Kidney glomerular epithelial cell (primary cell): ENCODE measurements at places on chromosomes 12 and 14.
A peak's percentile ranks its signal among the peaks of the same experiment; 100 is the strongest.

- no peak for DNase-seq
These were observed 4.6 kb upstream of the SLC22A17 start for GRCh38 chr14:23357261-23357660.

GRCh38 chr12:50507474-50507838, 2.7 kb downstream of the DIP2B start:
- no peak for DNase-seq

GRCh38 chr12:82627799-82628198, 58.9 kb upstream of the TMTC2 start:
- DNase-seq: peak; percentile 32

- peak; percentile 68 for DNase-seq
These were observed 17.4 kb downstream of the TMPO start for GRCh38 chr12:98532687-98533304.

- DNase-seq: peak; percentile 20
These were observed 74.3 kb upstream of the CPM start for GRCh38 chr12:69007101-69007854.

- DNase-seq: no peak
These were observed 15.3 kb upstream of the CERS5 start for GRCh38 chr12:50182461-50182860.

DNA sequence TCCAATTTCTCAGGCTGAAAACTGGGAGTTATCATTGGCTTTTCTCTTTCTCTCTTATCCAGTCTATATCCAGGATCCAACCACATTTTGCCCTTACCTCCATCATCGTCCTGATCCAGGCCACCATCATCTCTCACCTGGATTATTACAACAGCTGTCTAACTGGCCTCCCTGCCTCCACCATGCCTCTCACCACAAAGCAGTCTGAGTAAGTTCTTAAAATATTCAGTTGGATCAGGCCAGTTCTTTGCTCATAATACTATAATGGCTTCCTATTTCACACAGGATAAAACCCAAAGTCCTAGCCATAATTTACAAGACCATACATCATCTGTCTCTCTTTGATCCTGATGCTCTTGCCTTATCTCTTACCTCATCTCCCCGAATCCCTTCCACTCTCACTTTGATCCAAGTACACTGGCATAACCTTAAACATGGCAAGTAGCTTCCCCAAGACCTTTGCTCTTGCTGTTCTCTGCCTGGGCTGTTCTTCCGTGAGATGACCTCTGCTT, 133.4 kb upstream of the RAP1B start:
- DNase-seq: no peak
